ENCODE measurements at places on chromosomes 3 and 15. TPM values are rescaled to one million over a fixed set of nuclear protein-coding genes. Genes with fewer than 3 reads are reported as not detected.

CKMT1A gene
- not detected for total RNA-seq

- DNase-seq: no peak
Measured at GRCh38 chr3:189458528-189458927, 172.7 kb upstream of the TP63 start.

DNA sequence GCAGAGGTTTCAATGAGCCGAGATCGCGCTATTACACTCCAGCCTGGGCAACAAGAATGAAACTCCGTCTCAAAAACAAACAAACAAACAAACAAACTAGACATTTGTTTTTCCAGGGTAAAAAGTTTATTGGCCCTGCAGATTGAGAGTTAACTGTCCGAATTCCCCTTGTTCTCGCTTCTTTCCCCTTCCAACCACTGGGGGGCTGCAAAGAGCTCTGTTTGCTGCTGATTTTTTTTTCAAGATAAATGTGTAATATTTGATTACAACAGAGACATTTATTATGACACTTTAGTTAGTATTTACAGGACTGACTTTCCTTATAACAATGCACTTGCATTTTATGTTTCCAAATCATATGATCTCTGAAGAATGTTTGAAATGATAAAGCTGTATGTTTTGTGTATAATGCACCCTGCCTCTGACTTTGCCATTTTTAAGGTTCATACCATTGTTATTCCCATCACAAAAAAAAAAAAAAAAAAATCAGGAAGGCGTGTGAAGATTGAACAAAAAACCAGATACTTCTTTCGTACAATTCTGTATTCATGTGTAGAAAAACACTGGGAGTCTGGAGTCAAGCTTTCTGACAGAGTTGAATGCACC, 2.8 kb downstream of the CLSTN2 start:
- no peak for DNase-seq

- no peak for DNase-seq
Measured at GRCh38 chr3:33217866-33218445, 654 bp downstream of the SUSD5 start.

FBXO40 gene
- not detected for total RNA-seq
